Activated CD4-positive, alpha-beta T cell treated with anti-CD3 and anti-CD28 coated beads, Interleukin-2, amount 10 ng/mL, durations not matched to agents 7 days and 5 days (primary cell): ENCODE measurements at places on chromosomes 3 and 15. TPM values are rescaled to one million over a fixed set of nuclear protein-coding genes. Genes with fewer than 3 reads are reported as not detected.

Gene SLC26A6
- 45.7 TPM for total RNA-seq

Gene CHRNA7
- total RNA-seq = not detected

Gene ZNF660
- total RNA-seq = not detected

Gene ABI3BP
- total RNA-seq = not detected

Gene ANKUB1
- not detected for total RNA-seq

Gene EXD1
- total RNA-seq = not detected

Gene GABRA5
- total RNA-seq = not detected

Gene ADGRG7
- not detected for total RNA-seq

Gene DUOXA1
- total RNA-seq = not detected

Gene SLC9C1
- total RNA-seq = not detected

Gene WDR6
- total RNA-seq = 144 TPM

Gene DAZL
- not detected for total RNA-seq

Gene SI
- not detected for total RNA-seq

Gene AMIGO3
- 0.30 TPM for total RNA-seq

Gene NR2F2
- not detected for total RNA-seq

Gene THAP10
- not detected for total RNA-seq

Gene MUC20
- total RNA-seq = 1.4 TPM

Gene CFAP44
- 10.3 TPM for total RNA-seq

Gene RAB27A
- total RNA-seq = 65.8 TPM
